NCI-H1105 treated with DMSO at 0.1 percent for 48 hours (cell line): ENCODE measurements at places on chromosomes 2 and 18.

DNA sequence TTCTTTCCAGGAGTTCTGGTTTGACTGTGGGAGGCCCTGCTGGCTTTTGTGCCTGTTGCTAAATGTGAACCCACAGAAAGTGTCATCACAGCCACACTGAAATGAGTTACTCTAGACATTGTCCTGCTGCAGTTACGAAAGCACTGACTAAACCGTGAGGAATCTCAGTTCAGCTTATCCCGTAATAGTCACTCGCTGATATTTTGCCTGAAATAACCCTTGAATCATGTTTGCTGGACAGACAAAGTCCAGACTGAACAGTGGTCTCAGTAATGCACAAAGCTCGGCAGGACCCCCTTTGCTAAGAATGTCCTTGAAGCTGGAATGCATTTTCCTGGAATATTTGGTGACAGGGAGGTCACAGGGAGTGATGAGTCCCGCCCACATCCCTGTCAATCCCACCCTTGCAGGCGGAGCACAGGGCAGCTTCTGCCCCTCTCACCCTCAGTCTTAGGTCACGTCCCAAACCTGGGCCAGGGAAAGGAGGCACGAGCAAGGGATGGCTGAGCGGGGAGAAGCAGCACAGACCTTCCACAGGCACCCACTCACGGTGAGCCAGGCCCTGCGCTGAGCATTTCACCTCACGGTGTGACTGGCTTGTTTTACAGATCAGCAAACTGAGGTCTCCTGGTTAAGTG is 53.4 kb downstream of the ADI1 start:
- no peak for DNase-seq

DNA sequence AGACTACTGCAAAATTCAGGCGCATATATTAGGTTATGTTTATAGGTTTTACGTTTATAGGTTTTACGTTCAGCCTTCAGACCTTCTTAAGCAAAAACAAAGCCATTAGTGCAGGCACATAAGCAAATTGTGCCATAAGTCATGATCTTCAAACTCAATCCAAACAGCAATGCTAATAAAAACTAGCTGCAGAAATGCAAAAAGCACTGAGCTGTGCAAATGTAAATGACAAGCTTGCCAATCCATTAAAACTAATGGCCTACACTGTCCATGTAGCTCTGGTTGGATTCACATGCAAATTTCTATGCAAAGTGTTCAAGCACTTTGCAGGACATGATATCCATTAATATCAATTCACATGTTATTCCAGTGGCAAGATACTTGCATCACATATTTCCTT is 50.9 kb downstream of the LRPPRC start:
- DNase-seq = peak; percentile 46

GRCh38 chr2:233064530-233065199 is 4.5 kb downstream of the INPP5D start:
- no peak for DNase-seq

GRCh38 chr2:235979753-235980435 is 188.3 kb downstream of the GBX2 start:
- DNase-seq = peak; percentile 93

- DNase-seq = no peak
Observed at GRCh38 chr2:15323227-15323626, 237.9 kb downstream of the NBAS start.

DNA sequence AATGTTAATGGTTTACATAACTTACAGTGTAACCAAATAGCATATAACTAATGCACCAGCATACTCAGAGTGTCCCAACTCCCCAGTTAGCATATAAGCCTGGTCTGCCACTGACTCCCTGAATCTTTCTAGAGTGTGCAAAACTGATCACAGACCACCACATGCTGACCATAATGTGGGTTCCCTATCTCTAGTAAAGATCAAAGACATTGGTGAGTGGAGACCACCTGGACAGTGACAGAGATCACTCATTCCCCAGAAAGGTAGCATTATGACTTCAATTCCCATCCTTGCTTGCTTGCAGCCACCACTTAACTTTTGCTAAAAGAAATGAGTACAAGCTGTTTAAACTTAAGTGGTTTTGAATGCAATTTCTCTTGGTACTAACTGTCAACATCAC is 39.0 kb downstream of the KANSL1L start:
- DNase-seq = no peak

- DNase-seq = no peak
Observed at GRCh38 chr2:217853301-217853881, 149.4 kb downstream of the TNS1 start.

DNA sequence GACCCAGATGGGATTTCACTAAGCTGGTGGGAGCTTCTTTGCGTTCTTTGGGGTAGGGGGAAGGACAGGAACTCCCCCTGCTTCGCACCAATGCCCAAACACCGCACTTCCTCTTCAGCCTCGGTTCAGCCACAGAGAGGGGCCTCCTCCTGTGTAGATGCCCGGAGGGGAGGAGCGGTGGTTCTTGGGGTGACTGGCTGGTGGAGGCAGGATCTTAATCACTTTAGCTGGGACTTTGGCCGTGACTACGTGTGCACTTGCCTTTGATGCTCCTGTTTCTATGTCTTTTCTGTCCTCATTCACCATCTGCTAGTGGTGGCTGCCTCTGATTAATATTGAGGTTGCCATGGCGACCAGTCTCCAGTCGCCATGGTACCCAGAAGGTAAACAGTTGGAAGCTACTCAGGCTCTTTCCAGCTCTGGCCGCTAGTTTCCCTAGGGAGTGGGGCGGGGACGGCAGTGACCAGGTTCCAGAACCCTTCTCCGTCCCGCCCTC is 1.9 kb downstream of the CNGA3 start:
- peak; percentile 6 for DNase-seq

DNA sequence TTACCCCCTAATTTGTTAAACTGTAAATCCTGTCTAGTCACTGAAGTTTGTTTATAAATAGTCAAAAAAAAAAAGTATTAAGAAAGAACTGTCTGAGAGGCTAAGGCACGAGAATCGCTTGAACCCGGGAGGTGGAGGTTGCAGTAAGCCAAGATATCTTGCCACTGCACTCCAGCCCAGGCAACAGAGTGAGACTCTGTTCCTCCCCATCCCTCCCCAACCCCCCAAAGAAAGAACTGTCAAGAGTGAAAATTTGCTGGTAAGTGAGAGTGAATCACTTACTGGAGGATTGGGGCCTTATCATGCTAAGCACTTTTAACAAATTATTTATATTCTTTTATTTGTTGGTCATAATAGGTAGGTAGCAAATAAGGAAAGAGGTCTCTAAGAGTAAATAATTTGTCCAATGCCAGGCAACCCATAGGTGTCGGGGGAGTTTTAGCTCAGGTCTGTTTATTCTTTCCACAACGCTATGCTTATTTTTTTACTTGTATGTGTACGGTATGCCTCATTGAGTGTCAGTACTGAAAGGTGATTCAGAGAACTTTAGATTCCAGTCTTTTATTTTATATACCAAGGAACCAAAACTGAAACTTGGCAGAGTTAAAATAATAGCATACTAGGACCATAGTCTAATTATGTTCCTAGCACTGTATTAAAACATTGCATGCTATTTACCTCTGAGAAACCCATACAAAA is 2.5 kb downstream of the TAF4B start:
- DNase-seq = no peak

- no peak for DNase-seq
Observed at GRCh38 chr2:137039482-137040152, 274.3 kb downstream of the THSD7B start.

GRCh38 chr2:233056961-233057605 is 3.1 kb upstream of the INPP5D start:
- DNase-seq = peak; percentile 1

GRCh38 chr18:22946846-22947245 is 13.7 kb downstream of the RBBP8 start:
- DNase-seq = no peak

DNA sequence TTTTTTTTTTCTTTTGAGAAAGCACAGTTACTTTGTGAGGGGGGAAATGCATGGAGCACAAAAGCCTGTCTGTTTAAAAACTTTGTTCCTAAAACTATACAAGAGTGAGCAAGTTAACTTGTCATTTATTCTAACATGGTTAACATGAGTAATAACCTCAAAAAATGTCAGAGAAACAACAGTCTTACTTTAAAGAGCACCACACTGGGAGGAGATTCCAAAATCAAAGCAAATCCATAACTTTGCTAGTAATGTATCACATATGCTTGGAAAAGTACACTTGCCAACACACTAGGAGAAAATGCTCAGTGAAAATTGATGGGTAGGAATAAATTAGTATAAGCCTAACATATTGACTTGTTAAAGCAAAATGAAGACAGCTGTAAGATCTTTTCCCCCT is 157.1 kb downstream of the PRPF40A start:
- DNase-seq = no peak

DNA sequence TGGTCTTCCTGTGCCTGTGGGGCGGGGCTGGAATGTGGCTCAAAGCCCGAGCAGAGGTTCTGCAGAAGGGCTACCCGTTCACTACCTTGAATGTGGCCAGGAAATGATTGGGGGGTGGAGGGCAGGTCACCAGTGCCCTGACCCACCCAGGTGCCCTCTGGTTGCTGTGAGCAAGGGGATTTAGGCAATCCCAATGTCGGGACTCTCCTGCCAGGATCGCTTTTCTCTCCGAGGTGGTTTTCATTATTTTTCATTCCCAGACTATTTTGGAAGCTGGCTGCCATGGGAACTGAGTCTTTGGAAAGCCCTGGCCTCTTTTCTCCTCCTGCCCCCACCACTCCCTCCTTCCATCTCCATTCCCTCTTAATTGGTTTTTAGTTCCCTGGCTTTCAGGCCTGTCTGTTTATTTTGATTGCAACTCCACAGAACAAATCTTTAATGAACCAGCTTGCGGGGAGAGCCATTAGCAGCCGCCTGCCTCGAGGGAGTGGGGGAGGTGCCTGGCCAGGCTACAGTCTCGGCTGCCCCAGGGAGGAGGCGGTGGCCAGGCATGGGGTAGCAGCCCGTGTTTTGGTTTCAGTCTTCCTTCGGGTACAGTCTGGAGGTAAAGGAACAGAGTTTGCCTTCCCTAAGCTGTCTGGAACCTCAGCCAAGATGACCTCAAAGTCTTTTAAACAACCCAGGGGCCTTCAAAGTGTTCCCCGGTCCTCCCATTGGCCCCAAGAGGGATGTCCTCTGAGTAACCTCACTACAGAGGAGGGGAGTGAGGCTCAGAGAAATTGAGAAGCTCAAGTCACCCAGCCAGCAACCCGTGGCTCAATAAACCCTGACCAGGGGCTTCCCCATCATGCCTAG is 114.4 kb upstream of the HAAO start:
- DNase-seq = peak; percentile 86

- no peak for DNase-seq
Observed at GRCh38 chr2:29162204-29162928, 47.2 kb downstream of the CLIP4 start.

DNA sequence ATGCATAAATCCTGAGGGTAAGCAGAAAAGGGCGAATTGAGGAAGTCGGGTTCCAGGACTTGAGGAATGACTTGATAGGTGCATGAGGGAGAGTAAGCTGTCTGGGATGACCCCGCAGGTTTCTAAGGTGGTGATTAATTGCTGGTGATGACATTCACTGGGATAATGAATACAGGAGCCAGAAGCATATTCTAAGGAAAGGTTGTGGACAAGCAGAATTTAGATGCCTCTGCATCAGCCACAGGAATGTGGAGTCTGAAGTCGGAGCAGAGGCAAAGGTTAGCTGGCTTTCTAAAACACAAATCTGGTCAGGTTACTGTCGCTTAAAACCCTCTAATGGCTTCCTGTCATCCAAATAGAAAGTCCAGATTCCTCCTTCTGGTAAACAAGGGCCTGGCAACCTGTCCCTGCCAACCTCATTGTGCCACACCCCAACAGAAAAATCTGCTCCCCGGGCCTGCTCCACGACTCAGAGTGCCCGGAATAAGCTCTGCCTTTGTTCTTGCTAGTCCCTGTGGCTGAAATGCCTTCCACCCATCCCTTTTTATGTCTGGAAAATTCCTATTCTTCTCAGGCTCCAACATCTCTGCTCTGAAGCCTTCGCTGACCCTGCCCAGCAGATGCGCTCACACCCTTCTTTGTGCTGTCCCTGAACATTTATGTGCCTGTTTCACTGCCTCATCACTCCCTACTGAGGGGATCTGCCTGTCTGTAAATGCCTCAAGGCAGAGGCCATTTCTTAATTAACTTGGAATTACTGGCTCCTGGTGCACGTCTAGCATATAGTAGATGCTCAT is 11.3 kb upstream of the TMEM214 start:
- no peak for DNase-seq

- DNase-seq = no peak
Observed at GRCh38 chr2:101223814-101224231, 28.9 kb upstream of the CNOT11 start.

GRCh38 chr2:85340034-85340892 is 12.5 kb upstream of the TGOLN2 start:
- no peak for DNase-seq

- no peak for DNase-seq
Observed at GRCh38 chr2:96962567-96963203, 23.7 kb downstream of the FAM178B start.

GRCh38 chr2:39528701-39529100 is 91.6 kb upstream of the MAP4K3 start:
- DNase-seq = no peak

- DNase-seq = no peak
Observed at GRCh38 chr2:74385396-74385795, 5.3 kb upstream of the DCTN1 start.

- no peak for DNase-seq
Observed at GRCh38 chr2:113203217-113203530, 29.4 kb downstream of the PSD4 start.

DNA sequence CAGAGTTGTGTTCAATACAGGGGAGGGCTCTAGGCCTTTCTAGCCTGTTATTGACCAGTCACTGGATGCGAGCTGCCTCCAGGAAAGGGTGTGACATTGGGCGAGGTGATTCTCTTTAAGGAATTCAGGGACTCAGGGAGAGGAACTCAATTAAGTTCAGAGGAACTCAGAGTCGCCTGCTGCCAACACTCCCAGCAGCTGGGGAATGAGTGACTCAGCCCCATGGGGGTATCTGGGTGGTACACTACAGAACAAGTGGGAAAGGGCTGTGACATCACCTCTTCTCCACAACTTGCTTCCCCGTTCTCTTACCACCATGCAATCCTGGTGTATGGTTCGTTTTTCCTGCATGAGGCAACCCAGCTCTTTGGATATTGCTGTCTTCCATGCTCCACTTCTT is 50.4 kb upstream of the CYRIA start:
- DNase-seq = no peak

DNA sequence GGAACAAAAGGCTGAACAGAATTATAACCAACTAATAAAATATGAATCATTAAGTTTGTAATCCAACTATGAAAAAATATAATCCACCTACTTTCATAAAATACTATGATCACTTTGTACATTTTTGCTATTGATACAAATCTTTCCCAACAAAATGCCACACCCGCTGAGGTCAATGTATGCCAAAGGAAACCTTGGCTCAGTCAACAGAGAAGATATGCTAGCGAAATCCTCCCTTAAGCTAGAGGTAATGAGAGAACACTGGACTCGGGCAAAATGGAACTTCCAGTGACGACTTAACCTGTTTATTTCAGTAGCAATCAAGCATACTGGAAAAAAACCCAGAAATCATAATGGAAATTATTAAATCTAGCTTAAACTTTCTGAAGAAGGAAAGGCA is 81.5 kb downstream of the NOL10 start:
- no peak for DNase-seq

- DNase-seq = no peak
Observed at GRCh38 chr18:73235491-73235890, 367.7 kb upstream of the NETO1 start.

GRCh38 chr2:136250131-136250530 is 132.2 kb upstream of the CXCR4 start:
- no peak for DNase-seq
